A549 treated with CORT108297 at 1 μM for 4 hours (cell line): ENCODE measurements at places on chromosomes 16 and 17. TPM values are rescaled to one million over a fixed set of nuclear protein-coding genes. Genes with fewer than 3 reads are reported as not detected.

SPNS2 gene
- total RNA-seq: 7.3 to 14.4 TPM (median 12.0 TPM) in 5 replicates

STX1B gene
- total RNA-seq: 1.5 to 1.9 TPM (median 1.7 TPM) in 5 replicates

TEX19 gene
- 0.30 to 0.60 TPM (median 0.44 TPM) in 5 replicates for total RNA-seq

SRL gene
- 0.01 to 0.06 TPM (median 0.02 TPM) in 4 of 5 replicates, not detected in the other for total RNA-seq

CLEC18B gene
- 0.18 to 0.37 TPM (median 0.26 TPM) in 5 replicates for total RNA-seq

ALDH3A2 gene
- 161 to 182 TPM (median 165 TPM) in 5 replicates for total RNA-seq

ZNF385C gene
- total RNA-seq: 0.09 to 0.29 TPM (median 0.23 TPM) in 5 replicates

CACNG4 gene
- 8.8 to 13.9 TPM (median 11.8 TPM) in 5 replicates for total RNA-seq

PLLP gene
- 1.2 to 1.8 TPM (median 1.6 TPM) in 5 replicates for total RNA-seq

MIEF2 gene
- total RNA-seq: 6.4 to 12.9 TPM (median 10.7 TPM) in 5 replicates

PRSS33 gene
- total RNA-seq: not detected in 5 replicates

NUTF2 gene
- total RNA-seq: 226 to 250 TPM (median 240 TPM) in 5 replicates

TP53 gene
- total RNA-seq: 49.0 to 53.9 TPM (median 51.0 TPM) in 5 replicates

OSBPL7 gene
- 7.8 to 12.0 TPM (median 11.4 TPM) in 5 replicates for total RNA-seq

MYH2 gene
- total RNA-seq: not detected in 5 replicates

ITGAD gene
- total RNA-seq: 0.02 TPM in 1 of 5 replicates, not detected in the others

SNX20 gene
- not detected in 5 replicates for total RNA-seq

RAMP2 gene
- total RNA-seq: 0.75 to 1.2 TPM (median 1.1 TPM) in 5 replicates

MYADML2 gene
- total RNA-seq: not detected in 5 replicates

SHBG gene
- 0.35 to 1.0 TPM (median 0.66 TPM) in 5 replicates for total RNA-seq

OMG gene
- total RNA-seq: not detected in 5 replicates

GP1BA gene
- total RNA-seq: not detected in 5 replicates

CCL8 gene
- not detected in 5 replicates for total RNA-seq

ITGA2B gene
- 0.78 to 1.9 TPM (median 1.6 TPM) in 5 replicates for total RNA-seq

KRT32 gene
- total RNA-seq: 0.05 TPM in 1 of 5 replicates, not detected in the others

KRTAP4-1 gene
- 0.09 to 0.40 TPM (median 0.24 TPM) in 4 of 5 replicates, not detected in the other for total RNA-seq

ZNF624 gene
- 1.1 to 3.9 TPM (median 2.4 TPM) in 5 replicates for total RNA-seq

PPP1R27 gene
- 0.10 to 0.43 TPM (median 0.17 TPM) in 4 of 5 replicates, not detected in the other for total RNA-seq

SEPTIN1 gene
- total RNA-seq: 0.58 to 2.5 TPM (median 2.1 TPM) in 5 replicates

CCL13 gene
- total RNA-seq: not detected in 5 replicates

USP6 gene
- 0.01 to 0.05 TPM (median 0.02 TPM) in 5 replicates for total RNA-seq

MYCBPAP gene
- 0.53 to 1.0 TPM (median 0.69 TPM) in 5 replicates for total RNA-seq

CMTM1 gene
- 0.63 to 1.7 TPM (median 1.2 TPM) in 5 replicates for total RNA-seq

ASPA gene
- total RNA-seq: not detected in 5 replicates

CALB2 gene
- total RNA-seq: 5.0 to 7.7 TPM (median 5.9 TPM) in 5 replicates

OR1F1 gene
- 0.24 to 0.60 TPM (median 0.40 TPM) in 5 replicates for total RNA-seq

AANAT gene
- 0.15 to 0.33 TPM (median 0.22 TPM) in 5 replicates for total RNA-seq

PRSS22 gene
- 1.2 to 2.8 TPM (median 2.4 TPM) in 5 replicates for total RNA-seq

TK1 gene
- 227 to 285 TPM (median 247 TPM) in 5 replicates for total RNA-seq

ZNF276 gene
- total RNA-seq: 15.6 to 19.6 TPM (median 19.0 TPM) in 5 replicates

OR2C1 gene
- total RNA-seq: not detected in 5 replicates

FBXW10B gene
- 2.7 to 4.2 TPM (median 4.1 TPM) in 5 replicates for total RNA-seq

ALOX12B gene
- total RNA-seq: 1.3 to 2.1 TPM (median 1.6 TPM) in 5 replicates

ABAT gene
- total RNA-seq: 0.37 to 0.61 TPM (median 0.40 TPM) in 5 replicates

HCRT gene
- 0.23 to 0.29 TPM (median 0.24 TPM) in 4 of 5 replicates, not detected in the other for total RNA-seq

CDH1 gene
- 3.3 to 4.2 TPM (median 3.4 TPM) in 5 replicates for total RNA-seq

TBX4 gene
- total RNA-seq: 0.05 to 0.31 TPM (median 0.12 TPM) in 5 replicates

HSPB9 gene
- not detected in 5 replicates for total RNA-seq

FOXK2 gene
- 45.4 to 56.4 TPM (median 51.6 TPM) in 5 replicates for total RNA-seq

PER1 gene
- total RNA-seq: 19.4 to 22.8 TPM (median 21.1 TPM) in 5 replicates

PABPN1L gene
- not detected in 5 replicates for total RNA-seq

PERCC1 gene
- total RNA-seq: not detected in 5 replicates

VAT1L gene
- total RNA-seq: 0.02 to 0.03 TPM in 2 of 5 replicates, not detected in the others

RSL1D1 gene
- 208 to 313 TPM (median 213 TPM) in 5 replicates for total RNA-seq

SEC14L5 gene
- 0.01 to 0.04 TPM (median 0.03 TPM) in 5 replicates for total RNA-seq

HOXB1 gene
- total RNA-seq: not detected in 5 replicates

NEK8 gene
- total RNA-seq: 3.3 to 5.5 TPM (median 4.4 TPM) in 5 replicates

PRSS8 gene
- total RNA-seq: 0.41 to 0.76 TPM (median 0.57 TPM) in 5 replicates

SPATA22 gene
- total RNA-seq: not detected in 5 replicates

GAS2L2 gene
- 0.06 to 0.15 TPM (median 0.09 TPM) in 5 replicates for total RNA-seq
